NB4 (cell line): ENCODE measurements at places on chromosomes 3 and 15.

DNA sequence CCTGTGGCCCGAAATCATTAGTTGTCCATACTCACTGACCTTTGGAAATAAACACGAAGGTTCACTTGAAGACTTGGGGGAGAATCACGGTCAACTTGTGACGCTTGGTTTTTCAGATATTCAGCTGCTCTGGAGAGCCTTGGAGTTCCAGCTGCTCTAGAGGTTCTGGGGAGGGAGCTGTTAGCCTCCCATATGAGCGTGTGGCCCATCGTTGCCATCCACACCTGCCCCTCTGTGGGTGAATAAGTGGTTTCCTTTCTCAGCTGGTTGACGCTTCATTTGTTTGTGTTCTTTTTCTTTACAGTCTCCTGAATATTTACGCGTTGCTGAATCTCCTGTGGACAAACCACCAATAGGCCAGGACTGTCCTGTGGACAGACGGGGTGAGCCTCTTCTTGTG, 35.6 kb downstream of the APBA2 start:
- DNase-seq = no peak

GRCh38 chr3:169966951-169967915, 626 bp downstream of the SEC62 start:
- peak; percentile 80 for DNase-seq

DNA sequence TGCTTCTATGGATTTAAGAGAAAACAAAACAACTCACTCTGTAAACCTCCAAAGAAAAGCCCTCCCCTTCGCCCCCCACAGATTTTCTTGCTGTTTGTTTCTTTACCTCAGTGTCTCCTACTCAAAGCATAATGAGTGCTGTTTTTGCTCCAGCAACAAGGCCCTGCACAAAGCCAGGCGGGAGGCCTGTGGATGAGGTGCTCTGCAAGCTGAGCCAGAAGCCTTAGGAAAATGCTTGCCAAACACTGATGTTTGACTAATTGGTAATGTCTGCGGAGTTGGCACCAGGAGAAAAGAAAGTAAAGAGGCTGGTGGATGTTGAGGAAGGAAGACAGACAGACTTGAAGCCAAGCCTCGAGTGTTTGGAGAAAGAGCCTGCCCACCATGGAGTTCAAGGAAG, 99.7 kb downstream of the RARB start:
- DNase-seq = no peak

DNA sequence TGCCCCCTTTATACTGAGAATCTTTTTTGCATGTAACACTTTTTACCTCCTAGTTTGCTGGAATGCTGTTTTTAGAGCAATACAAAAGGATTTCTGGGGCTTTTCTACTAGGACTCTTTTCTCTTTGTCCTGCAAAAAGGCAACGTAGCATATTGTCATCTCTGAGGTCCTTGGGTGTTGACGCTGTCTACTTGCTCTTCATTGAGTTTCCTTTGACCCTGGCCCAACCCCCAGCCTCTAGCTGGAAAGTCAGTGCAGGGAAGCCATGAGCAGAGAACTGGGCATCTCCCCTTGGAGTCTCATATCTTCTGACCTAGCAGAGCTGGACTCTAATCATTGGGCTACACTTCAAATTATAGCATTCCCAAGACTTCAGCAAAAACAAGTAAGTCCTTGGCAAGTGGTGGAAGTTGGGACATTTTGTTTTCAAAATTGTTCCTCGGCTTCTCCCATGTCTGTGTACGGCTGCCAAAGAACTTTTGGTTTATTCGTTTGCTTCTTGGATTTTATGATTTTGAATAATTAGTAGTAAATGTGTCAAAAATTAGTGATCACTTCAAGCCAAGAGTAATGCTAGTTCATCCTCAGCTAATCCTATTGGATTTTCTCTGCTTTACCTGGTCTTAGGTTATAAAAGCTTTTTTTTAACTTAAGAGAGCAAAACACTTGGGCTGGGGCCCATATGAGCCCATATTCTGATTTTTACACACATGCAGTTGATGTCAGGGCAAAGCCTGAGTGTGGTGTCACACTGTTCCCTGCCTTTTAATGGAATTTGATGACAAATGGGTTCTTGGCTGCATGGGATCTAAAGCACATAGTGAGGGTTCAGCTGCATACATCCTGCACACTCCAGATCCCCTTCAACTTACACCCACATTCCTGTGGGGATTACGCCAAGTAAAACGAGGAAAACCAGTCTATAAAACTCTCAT, 419.5 kb upstream of the C2CD4B start:
- DNase-seq = no peak

GRCh38 chr3:40715551-40715950, 190.8 kb downstream of the ZNF621 start:
- no peak for DNase-seq

- peak; percentile 98 for DNase-seq
Observed at GRCh38 chr15:64841344-64842095, at the start of gene PLEKHO2. PLEKHO2 (plus strand) TSS chr15:64841915; CDS start chr15:64842017, 102 bp downstream.

DNA sequence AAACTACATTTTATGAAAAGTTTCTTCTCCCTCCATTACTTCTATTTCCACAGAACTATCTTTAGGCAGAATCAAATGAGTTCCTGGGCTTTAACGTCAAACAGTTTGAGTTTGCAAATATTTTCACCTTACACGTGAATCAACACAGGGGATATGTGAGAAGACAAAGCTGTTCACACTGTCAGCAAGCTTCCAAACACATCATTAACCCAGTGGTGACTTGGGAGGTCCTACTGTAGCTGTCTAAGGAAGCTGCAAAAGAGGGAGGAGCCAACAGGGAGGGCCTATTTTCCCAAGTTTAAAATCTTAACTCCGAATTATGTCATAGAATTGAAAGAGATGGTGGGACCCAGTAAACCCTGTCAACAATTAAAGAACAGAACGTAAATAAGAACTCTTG, 337.8 kb upstream of the DNAJC19 start:
- no peak for DNase-seq

DNA sequence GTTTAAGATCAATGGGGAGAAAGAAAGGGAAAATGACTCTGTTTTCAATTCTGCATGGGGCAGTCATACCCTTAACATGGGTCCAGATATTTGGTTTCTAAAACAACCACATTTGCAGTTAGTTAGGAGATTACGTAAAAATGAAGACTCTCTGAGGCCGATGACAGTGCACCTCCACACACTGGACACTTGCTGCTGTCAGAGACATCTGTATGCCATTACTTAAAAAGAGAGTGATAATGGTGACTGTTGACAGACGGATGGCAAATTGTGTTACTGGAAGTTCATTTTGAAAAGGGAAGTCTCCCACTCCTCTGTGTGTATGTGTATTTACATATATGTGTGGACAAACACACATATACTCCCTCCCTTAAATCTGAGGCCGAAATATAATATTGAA, 304.5 kb upstream of the SEMA6D start:
- DNase-seq = no peak

- DNase-seq = no peak
Observed at GRCh38 chr15:78048628-78048920, 28.9 kb downstream of the TBC1D2B start.

DNA sequence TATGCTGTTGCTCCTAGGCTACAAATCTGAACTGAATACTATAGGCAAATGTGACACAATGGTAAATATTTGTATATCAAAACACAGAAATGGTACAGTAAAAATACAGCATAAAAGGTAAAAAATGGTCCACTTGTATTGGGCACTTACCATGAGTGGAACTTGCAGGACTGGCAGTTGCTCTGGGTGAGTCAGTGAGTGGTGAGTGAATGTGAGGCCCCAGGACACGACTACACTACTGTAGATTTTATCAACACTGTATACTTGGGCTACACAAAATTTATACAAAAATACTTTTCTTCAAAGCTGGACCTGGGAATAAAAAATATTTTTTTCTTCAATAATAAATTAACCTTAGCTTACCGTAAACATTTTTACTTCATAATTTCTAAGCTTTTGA, 41.6 kb upstream of the DUT start:
- DNase-seq = no peak

DNA sequence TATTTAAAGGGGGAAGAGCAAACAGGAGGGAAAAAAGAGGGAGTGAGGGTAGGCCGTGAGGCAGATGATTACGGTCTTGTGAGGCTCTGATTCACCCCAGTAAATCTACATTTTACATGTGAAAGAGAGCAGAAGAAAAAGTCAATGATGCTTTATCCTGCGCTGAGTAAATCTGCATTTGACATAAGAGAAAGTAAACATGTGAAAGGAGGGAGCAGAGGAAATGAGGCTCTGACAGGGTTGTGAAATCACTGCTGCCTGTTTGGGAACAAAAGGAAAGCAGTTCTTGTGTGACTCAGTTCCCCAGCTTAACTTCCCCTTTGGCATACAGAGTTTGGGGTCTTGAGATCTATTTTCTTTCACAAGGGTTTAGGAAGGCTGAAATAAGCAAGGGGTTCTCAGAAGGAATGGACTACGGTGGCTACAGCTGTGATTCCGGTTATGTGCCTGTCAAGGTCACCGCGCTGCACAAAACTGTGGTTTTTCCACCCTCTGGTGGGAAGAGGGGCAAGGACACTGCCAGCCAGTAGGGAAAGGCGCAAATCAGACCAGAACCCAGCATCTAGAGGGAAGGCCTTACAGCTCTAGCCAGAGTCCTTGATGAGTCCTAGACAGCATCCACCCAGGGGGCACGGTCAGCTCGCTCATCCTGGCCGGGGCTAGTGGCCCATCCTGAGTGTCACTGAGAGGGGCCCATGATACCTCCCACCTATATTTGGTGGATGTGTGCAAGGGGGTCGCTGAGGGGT, 18.9 kb upstream of the HCN4 start:
- DNase-seq = no peak

DNA sequence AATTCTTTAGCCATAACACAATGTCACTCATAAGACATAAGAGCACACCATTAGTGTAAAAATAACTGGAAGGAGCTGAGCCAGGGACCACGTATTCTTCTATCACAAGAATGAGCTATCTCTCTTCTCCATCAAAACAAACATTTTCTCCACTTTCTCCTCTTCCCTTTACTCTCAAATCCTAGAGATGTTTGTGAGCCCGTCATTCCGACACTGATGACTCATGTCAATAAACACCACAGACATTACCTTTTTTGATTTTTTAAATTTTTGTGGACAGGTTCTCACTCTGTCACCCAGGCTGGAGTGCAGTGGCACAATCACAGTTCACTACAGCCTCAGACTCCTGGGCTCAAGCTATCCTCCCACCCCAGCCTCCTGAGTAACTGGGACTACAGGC, 86.6 kb downstream of the MEX3B start:
- DNase-seq = no peak

DNA sequence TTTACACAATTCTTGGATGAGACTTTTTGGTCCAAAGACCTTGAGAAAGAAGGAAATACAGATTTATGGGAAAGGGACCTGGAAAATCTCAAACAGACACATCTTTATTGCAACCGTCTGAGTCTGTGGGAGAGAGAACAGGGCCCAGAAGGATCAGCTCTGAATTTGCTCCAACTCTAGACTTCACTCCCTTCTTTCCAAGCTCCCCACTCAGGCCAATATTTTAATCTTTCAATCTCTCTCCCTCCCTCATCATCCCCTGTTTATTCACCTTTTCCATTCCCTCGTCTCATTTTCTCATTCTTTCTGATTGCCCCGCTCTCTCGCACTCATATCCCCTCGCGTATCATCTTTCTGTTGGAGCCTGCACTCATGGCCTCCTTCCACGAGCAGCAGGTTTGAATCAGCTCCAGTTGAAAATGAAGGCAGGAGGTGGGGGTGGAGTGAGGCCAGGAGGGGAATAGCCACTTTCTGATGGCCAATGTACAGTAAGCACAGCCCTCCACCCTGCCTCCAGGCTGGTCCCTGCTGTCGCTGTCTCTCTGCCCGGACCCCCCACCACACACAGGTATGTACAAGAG, 63.6 kb upstream of the BOC start:
- no peak for DNase-seq

- no peak for DNase-seq
Observed at GRCh38 chr15:27847775-27848710, 251.1 kb downstream of the OCA2 start.

DNA sequence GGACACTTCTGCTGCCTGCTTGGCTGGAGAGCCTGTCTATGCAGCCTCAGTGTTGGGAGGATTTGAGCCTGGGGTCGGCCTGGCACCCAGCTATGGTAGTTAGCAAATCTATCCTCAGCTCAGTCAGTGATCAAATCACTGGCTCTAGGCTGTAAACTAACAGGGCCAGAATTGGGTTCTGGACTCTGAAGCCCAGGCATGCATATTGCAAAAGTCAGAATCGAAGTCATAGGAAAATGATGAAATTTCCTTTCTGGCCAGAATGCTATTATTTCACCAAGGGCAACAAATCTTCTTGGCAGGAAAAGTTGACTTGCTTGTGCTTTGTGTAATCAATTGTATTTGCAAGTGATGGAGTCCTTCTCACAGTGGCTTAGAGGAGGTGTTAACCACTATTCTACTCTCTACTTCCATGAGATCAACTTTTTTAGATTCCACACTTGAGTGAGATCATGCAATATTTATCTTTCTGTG, 482.6 kb upstream of the TPRG1 start:
- DNase-seq = no peak

DNA sequence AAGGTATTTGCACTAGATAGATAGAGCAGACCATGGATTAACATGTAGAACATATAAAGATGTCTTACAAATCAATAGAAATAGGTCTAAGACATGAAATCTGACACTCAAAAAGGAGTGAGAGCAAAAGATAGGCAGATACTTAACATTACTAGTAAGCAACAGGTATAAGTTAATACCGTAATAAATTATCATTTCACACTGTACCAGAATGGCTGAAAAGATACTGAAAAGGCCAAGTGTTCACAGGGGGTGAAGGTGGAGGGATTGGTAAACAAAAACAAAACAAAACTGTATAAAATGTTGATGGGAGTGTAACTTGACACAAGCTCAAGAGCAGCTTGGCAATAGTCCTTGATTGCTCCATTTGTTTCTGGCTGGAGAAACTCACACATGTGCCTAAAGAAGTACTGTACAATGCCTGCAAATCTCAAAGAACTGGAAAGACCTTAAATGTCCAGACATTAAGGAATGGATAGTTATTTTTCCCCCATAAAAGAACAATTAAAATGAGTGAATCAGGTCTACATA, 3.5 kb downstream of the NSMCE3 start:
- no peak for DNase-seq

DNA sequence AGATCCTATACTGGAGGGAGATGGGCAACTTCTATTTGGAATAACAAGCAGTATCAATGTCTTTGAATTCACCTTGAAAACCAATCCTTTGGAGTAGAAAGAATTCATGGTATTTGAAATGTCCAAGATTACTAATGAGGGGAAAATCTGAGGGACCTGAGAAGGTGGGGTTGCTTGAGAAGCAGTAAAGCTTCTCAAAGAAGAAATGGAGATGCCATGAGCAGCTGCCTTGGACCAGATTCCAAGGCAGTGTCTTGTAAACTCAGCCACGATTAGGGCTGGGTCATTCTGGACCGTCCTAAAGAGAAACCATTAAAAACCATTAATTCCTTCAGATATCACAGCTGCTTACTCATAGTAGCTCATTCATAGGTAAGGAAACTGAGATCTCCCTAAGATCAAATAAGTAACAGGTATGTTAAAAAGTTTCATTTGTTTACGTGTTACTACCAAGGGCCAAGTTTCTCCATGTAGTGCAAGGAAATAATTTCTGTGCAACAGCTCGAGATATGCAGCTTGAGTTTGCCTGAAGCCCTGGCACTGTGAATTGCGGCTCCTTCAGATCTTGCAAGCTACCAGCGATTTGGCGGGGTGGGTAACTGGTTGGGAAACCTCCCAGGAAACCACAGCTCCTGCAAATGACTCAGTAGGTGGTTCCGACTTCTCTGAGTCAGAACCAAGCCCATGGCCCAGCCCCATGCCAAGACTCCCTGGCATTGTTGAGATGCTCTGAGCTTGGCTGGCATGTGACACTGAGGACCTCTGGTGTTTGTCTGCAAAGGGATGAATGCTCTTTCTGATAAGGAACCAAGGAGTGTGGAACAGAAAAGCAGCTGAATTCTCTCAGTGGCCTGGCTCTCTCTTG, 296.8 kb downstream of the RORA start:
- DNase-seq = peak; percentile 29
